Esophagus mucosa (tissue), 1 donor: ENCODE measurements at places on chromosomes 11 and 22. TPM values are rescaled to one million over a fixed set of nuclear protein-coding genes. Genes with fewer than 3 reads are reported as not detected.

ARHGAP20 gene
- total RNA-seq = 2.6 TPM

IGF2 gene
- 1.6 TPM for total RNA-seq

TRPM5 gene
- total RNA-seq = not detected

GRAP2 gene
- 0.92 TPM for total RNA-seq

MFNG gene
- total RNA-seq = 4.3 TPM

CENPM gene
- 10.6 TPM for total RNA-seq

GNB1L gene
- 3.9 TPM for total RNA-seq

UPK3A gene
- total RNA-seq = not detected

IFITM10 gene
- 0.96 TPM for total RNA-seq

RHOG gene
- 59.7 TPM for total RNA-seq

VPS37C gene
- total RNA-seq = 13.4 TPM

OR8G5 gene
- not detected for total RNA-seq

F2 gene
- not detected for total RNA-seq

C22orf31 gene
- not detected for total RNA-seq
